ENCODE measurements at places on chromosomes 11 and 22.

DNA sequence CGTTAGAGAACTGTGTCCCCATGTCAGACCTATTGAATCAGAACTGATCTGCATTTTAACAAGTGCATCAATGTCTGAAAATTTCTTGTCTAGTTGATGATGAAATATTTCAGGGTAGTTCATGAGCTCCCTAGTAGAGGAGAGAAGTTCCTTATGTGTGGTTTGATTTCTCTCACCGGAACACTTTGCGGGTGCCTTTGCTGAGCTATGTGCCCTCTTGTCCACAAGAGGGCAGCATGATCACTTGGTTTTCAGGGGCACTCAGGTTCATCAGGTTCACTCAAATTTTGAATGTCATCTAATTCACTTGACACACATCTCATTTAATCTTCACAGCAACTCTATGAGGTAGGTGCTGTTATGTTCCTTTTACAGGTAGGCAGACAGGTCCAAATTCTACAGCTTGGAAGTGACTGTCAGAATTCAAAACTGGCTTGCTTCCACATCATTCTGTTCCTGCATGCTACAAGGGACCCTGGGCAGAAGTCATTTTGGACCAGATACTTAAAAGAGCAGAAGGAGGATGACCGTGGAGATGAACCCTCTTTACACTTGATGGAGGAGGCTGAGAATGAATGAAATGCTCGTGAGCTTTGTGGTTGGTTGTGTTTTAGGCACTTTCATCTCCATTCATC is 55.6 kb downstream of the P4HA3 start:
- peak; percentile 64 for DNase-seq

DNA sequence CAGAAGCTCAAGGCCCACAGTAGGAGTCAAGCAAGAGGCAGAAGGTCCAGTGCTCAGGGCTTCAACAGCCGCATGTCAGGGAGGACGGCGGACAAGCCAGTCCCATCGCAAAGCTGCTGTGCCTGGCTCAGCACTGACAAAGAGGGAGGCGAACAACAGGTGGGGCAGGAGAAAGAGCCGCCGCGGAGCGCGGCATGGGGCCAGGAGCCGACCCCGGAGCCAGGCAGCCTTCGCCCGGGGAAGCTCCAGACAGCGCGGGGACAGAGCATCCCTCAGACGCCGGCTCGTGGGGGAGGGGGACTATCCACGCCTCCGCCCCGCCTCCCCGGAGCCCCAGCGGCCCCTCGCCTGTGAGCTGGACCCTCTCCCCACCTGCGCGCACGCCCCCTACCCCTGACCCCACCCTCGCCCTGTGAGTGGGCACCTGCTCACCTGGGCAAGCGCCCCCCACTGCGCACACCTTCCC is 369 bp downstream of the DHCR7 start:
- DNase-seq = peak; percentile 43

DNA sequence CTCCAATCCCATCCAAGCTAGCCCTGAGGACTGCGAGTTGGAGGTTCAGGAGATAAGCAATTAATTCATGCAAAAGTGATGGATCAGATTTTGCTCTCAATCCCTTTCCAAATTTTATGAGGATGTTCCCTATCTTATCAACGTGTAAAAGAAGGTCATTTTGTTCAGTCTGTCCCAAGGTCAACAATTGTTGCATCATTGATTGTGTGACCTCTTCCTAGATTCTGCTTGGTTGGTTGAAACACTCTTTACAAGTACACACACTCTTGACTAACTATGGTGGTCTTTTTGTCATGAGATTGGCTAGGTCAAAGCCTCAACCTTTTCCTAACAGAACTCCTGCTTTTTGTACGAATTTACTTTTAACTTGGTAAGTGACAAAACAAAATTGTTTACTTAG is 41.7 kb downstream of the COMMD9 start:
- no peak for DNase-seq

GRCh38 chr11:35426351-35426750 is 7.0 kb upstream of the SLC1A2 start:
- no peak for DNase-seq
